ENCODE measurements at places on chromosomes 16 and 17.
A peak's percentile ranks its signal among the peaks of the same experiment; 100 is the strongest.

DNA sequence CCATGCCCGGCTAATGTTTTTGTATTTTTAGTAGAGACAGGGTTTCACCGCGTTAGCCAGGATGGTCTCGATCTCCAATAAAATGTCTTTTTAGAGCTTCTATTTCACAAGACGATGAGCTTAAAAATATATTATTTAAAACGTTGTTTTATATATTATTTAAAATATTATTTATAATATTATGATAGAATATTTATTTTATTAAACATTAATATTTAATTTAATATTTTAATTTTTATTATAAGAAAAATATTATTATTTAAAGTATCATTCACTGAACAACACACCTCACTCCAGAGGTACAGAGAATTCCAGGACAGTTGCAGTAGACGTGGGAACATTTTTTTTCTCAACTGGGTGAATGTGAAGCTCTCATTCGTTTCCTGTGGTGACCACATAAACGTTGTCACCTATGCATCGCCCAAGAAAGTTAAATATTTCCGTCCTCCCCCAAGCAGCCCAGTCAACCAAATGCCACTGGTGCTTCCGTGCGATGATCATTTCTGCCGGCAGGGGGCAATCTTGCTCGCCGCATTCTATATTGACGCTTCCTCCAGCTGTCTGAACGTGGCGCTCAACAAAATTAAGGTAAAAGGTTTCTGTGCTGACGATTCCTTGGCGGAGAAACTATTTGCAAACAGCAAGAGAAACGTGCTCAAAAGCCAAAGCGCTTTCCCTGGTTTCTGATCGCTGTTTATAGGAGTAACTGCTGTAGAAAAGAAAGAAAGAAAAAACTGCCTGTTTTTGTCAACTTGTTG, 41.7 kb upstream of the PRSS54 start:
- peak; percentile 70 for DNase-seq

GRCh38 chr17:77306790-77307478, 166.2 kb downstream of the SEC14L1 start:
- DNase-seq: no peak

GRCh38 chr16:87956365-87957231, 5.4 kb downstream of the BANP start:
- DNase-seq: peak; percentile 87

DNA sequence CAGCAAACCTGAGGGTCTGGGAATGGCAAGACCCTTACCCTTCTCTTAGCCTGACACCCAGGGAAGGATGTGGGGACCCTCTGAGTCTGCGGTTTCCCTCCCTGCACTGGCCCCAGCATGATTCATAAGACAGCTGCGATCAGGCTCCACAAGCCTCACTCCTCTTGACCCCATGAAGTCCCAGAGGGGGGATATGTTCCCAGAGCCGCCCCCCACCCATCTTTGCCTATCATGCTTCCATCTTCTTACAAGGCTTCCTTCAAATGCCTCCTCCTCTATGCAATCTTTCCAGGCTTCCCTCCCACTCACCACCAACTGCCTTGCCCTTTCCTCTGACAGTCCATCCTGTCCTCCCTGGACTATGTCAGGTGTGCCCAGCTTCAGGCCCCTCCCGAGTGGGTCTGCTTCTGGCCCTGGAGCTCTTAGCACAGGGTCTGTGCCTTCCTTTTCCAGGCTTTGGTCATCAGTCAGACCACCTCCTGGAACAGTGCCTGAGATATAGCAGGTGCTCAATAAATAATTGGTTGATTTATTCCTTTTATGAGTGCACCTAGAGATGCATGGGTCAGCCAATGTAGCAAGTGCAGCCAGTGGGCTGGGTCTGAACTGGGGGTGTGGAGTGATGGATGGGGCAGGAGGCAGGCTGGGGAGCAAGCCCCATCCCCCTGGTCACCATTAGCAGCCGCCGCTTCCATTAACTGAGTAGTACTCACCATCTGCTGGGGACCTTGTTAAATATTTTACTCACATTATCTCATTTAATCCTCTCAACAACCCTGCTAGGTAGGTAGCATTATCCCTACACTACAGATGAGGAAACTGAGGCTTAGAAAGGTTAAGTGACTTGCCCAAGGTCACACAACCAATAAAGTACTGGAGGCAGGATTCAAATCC, 8.4 kb downstream of the DLX3 start:
- no peak for DNase-seq
